ENCODE measurements at places on chromosomes 12 and 14. TPM values are rescaled to one million over a fixed set of nuclear protein-coding genes. Genes with fewer than 3 reads are reported as not detected.
A peak's percentile ranks its signal among the peaks of the same experiment; 100 is the strongest.

Gene ADGRD1
- total RNA-seq = not detected

GRCh38 chr12:46391630-46392029 lies 19.1 kb upstream of the SLC38A2 start:
- no peak overlapping the region for H3K4me3 ChIP-seq
- H3K27me3 ChIP-seq = no peaks in the 10 kb centered on the region
- H3K4me1 ChIP-seq = peaks cover 69% of the 10 kb centered on the region
- no peak overlapping the region for H3K27ac ChIP-seq
- peaks cover 35% of the 10 kb centered on the region for H3K36me3 ChIP-seq

DNA sequence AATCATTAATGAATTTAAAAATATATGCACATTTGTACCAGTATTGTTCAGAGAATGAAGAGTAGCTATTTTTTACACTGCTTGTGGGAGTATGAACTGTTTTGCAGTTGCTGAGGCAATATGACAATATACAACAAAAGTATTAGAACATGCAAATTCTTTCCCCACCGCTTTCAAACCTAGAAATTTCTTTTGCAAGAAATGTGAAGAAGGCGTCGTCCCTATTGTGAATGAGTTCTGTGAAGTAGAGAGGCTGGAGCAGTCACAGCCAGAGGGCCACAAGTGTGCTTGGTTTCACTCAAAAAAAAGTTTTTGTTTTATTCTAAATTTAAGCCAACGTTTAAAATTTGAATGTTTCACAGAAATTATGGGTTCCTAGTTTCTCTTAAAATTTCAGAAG lies 184.9 kb downstream of the ALG10B start:
- H3K36me3 ChIP-seq = peaks cover 7% of the 10 kb centered on the region
- H3K27ac ChIP-seq = no peak overlapping the region
- DNase-seq = no peak
- no peaks in the 10 kb centered on the region for H3K4me1 ChIP-seq

GRCh38 chr12:57452937-57453509 lies 2.1 kb upstream of the INHBE start:
- peaks cover 55% of the 10 kb centered on the region for H3K4me1 ChIP-seq
- DNase-seq = peak; percentile 67
- H3K4me3 ChIP-seq = peak overlapping the region; percentile 71
- no peaks in the 10 kb centered on the region for H3K36me3 ChIP-seq

GRCh38 chr14:66624336-66624937 lies 116.5 kb downstream of the GPHN start:
- peak; percentile 62 for DNase-seq
- no peaks in the 10 kb centered on the region for H3K36me3 ChIP-seq
- H3K4me3 ChIP-seq = no peak overlapping the region
- peaks cover 9% of the 10 kb centered on the region for H3K4me1 ChIP-seq
- no peak overlapping the region for H3K27ac ChIP-seq
- no peaks in the 10 kb centered on the region for H3K27me3 ChIP-seq
